Foreskin fibroblast (primary cell): ENCODE measurements at places on chromosomes 16 and 17.

GRCh38 chr16:80739523-80739922 is 64.9 kb downstream of the CDYL2 start:
- no peak for DNase-seq

- DNase-seq = peak; percentile 52
These were observed 13.1 kb upstream of the LPCAT2 start for GRCh38 chr16:55495616-55496289.

- DNase-seq = no peak
These were observed 8.6 kb upstream of the CBX4 start for GRCh38 chr17:79847698-79848369.

- no peak for DNase-seq
These were observed 85.7 kb downstream of the NT5M start for GRCh38 chr17:17388657-17389496.

DNA sequence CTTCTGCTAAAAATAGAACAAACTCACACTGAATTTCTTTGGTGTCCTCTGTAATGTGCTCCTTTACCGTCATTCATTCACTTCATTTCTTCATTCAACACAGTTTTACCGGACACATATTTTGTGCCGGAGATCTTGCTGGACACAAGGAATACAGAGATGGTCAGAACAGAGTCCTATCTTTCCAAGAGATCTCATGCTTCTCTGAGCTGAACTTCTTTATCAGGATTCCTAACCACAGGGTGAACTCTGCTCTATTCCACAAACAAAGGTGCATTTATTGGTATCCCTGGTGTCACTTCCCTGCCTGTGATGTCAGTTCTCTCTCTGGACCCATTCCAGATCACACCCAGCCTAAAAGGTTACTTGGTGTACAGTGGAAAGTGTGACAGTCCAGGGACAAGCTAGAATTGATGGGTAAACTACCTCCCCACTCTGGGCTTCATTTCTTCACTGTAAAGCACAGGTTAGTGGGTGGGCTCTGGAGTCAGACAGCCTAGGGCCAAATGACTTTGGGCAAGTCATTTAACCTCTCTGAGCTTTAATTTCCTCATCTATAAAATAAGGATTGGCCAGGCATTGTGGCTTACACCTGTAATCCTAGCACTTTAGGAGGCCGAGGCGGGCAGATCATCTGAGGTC is 4.2 kb downstream of the IFI35 start:
- no peak for DNase-seq

DNA sequence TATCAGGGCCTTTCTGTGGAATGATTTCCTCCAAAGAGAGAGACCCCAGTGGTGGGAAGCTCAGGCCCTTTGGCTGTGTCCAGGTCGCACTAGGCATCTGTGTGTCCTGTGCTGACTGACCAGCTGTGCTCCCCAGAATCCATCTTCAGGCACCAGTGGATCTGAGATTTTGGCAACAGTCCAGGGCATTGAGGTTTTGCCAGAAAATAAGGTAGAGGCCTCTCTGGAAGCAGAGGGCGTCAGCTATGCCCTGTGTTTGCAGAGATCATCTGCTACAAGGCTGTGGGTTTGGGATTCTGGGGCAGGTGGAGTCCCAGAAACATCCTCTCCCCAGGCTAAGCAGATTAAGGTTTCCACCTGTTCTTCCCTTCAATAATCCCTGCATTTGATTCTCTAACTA is 57.5 kb upstream of the TOB1 start:
- DNase-seq = no peak

DNA sequence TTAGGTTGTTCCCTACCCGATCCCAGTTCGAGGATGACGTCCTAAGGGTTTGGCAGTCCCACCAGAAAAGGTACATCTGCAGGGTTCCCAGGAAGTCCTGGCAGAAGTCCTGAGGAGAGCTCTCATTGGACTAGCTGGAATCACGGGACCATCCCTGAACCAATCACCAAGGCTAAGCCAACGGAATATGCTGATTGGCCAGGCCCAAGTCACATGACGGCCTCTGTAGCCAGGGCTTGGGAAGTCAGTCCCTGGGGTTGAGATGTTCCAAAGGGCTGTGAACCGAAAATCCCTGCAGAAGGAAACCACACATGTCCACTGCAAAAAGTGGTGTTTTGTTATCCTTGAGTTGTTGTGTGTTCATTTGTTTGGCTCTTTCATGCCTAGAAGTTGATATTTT is 68.2 kb upstream of the ZNF423 start:
- no peak for DNase-seq

- DNase-seq = no peak
These were observed 60.4 kb downstream of the PIPOX start for GRCh38 chr17:29103341-29103740.

- DNase-seq = no peak
These were observed 227.3 kb downstream of the IRX3 start for GRCh38 chr16:54059319-54059718.

- DNase-seq = no peak
These were observed 1144.9 kb upstream of the GOT2 start for GRCh38 chr16:59878999-59879398.

DNA sequence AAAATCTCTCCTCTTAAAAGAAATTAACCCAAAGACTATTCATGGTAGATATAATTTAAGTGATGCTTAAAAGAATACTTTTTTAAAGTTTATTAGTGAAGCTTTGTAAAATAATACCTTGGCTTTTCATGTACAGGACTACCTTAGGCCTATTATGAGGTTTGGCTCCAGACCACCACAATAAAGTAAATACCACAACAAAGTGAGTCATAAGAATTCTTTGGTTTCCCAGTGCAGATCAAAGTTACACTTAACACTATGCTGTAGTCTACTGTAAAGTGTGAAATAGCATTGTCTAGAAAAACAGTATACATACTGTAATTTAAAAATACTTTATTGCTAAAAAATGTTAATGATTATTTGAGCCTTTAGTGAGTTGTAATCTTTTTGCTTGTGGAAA is 31.7 kb downstream of the CLTC start:
- DNase-seq = no peak

DNA sequence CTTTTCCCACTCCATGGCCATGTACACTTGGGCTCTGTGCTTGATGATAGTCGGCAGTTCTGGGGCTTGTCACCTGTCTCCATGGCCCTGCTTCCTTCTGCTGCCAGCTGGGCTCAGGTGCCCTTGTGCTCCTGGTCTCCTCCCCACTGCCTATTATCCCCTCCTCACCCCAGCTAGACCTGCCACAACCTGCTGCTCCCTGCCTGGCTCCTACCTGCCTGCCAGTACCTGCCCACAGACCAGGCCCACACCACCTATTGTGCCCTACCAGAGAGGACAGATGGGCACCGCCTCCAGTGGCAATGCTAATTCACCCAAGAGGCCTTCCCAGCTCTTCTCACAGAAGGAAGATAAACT is 538 bp upstream of the RAPGEFL1 start:
- DNase-seq = no peak

- DNase-seq = no peak
These were observed 144.0 kb downstream of the SOCS1 start for GRCh38 chr16:11111856-11112634.

GRCh38 chr16:24504472-24505345 is 34.7 kb upstream of the RBBP6 start:
- DNase-seq = peak; percentile 48

- no peak for DNase-seq
These were observed 25.1 kb upstream of the EIF1 start for GRCh38 chr17:41663451-41664171.

- no peak for DNase-seq
These were observed 141.3 kb upstream of the CDH8 start for GRCh38 chr16:62177351-62178203.

DNA sequence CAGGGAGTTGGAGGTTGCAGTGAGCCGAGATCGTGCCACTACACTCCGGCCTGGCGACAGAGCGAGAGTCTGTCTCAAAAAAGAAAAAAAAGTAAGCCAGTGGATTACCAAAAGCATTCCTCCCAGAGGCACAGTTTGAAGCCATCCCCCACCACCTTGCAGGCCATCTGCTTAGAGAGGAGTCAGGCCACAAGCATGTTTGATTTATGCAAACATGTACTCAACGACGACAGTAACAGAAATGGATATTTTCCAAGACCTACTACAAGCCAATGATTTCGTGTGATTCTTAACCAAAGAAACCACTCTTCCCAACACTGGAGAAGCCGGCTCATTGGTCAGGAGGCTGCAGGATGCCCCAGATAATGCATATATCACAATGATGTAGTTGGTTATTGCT is 34.8 kb downstream of the MYH13 start:
- DNase-seq = no peak

GRCh38 chr16:86747761-86748160 is 169.4 kb downstream of the FOXL1 start:
- no peak for DNase-seq

DNA sequence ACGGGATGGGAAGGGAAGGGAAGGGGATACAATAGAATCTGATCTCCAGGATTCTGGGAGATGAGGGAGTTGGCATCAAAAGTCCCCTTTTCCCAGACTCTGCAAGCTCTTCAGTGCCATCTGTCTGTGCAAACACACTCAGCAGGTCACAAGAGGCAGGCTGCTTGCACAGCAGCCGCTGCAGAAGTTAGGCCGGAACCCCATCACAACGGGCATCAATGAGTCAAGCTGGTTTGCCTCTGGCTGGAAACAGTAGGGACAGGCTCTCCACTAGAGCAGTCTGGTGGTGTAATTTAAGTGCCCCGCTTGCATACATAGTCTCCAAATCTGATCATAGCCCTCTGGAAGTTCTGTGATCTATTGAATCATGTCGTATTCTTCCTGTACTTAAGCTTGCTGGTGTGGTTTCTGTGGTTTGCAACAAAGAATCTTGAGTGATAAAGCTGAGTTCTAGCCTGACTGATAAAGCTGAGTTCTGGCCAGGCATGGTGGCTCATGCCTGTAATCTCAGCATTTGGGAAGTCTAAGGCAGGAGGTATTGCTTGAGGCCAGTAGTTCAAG is 33.7 kb upstream of the KDM8 start:
- DNase-seq = peak; percentile 87

DNA sequence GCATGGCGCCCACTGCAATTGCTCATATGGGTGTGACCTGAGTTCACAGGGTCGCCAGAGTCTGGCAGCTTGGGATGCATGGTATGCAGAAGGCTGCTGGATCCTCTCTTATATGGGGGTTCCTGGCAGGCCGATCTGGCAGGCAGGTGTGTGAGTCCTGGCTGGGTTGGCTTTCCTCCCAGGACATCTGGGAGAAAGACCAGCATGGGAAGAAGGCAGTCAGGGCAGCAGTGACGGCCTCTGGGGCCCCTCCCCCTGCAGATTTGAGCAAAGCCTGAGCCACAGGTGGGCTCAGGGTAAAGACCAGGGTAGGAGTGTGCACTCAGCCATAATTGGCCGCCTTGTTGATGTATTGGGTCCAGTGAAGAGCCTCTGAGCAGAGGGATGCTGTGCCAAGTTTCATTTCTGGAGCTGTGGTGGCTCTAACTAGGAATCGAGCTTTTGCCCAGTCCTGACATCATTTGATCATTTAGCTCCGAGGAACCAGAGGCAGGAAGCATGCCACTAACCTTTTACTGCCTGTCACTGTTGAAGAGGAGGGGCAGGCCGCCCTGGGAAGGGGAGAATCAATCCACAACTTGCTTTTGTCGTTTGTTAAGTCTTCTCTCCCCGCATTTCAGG is 174.3 kb downstream of the CCDC182 start:
- no peak for DNase-seq

GRCh38 chr16:67483731-67484525 is 581 bp upstream of the AGRP start:
- DNase-seq = no peak

DNA sequence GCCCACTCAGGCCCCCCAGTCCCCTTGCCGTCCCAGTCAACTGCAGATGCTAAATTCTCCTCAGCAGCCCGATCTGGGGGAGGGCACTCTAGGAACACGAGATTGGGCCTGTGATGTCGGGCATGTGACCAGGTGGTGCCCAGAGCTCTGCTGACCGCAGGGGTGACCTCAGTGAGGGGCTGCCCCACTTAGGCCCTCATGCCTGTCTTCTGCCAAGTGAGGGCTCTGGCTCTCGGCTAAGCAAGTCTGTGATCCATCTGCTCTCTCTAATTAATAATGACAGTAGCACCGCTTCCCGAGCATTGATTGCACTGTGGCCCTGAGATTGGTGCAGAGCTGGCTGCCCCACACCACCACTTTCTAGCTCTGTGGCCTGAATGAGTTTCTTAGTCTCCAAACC is 138.8 kb downstream of the MRM1 start:
- no peak for DNase-seq

DNA sequence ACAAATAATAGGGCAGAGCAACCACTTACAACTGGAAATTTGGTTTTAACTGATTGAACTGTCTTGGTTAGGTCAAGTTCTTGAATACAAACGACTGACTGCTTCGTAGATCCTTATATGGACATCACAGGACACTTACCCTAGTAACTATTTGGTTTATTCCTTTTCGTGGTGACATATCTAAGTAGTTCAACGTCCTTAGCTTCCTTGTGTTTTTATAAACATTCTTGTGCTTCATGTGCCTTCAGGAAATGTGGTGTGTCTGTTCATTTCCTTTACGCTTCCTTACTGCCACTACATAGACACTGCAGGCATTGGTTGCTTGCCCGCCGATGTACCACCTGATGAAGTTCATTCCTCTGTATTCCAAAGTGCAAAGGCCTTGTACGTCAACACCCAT is 59.3 kb downstream of the USP10 start:
- DNase-seq = no peak

DNA sequence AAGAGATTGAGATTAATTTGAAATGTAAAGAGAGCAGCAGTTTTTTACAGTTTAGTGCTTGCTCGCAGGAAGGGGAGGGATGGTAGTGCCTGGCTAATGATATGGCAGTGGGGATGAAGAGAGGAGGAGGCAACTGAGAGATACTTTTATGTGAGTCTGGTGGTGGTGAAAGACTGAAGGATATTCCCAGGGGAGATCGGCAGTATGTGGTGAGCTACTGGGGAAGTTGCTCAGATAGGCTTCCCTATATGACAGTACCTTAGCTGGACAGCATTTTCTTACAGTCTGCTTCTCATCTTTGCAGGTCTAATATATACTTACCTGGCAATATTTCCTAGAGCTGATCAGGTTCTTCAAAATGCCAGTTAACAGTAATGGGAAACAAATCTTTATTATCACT is 8.6 kb downstream of the CEP95 start:
- DNase-seq = no peak

DNA sequence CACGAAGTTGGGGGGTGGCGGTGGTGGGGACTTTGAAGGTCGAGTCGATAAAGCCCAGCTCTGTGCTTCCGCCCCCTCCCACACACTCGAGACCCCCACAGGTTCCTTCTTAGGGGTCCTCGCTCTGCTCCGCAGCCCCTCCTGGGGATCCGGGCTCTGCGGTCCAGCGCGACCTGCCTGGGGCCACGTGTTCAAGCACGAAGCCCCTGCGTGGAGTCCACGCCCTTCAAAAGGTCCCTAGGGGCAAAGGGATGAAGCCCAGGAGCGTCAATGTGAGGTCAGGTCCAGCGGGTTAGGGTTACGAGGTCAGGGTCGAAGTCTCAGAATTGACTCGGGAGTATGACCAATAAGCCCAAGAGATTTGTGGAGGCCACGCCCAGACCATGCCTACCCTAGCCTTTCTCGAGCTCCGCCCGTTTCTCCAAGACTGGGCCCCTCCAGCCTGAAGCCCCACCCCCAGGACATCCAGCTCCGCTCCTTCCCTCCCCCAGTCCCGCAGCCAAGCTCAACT is 786 bp upstream of the CACNA1G start:
- DNase-seq = peak; percentile 82
